ENCODE measurements at places on chromosomes 2 and 18.

DNA sequence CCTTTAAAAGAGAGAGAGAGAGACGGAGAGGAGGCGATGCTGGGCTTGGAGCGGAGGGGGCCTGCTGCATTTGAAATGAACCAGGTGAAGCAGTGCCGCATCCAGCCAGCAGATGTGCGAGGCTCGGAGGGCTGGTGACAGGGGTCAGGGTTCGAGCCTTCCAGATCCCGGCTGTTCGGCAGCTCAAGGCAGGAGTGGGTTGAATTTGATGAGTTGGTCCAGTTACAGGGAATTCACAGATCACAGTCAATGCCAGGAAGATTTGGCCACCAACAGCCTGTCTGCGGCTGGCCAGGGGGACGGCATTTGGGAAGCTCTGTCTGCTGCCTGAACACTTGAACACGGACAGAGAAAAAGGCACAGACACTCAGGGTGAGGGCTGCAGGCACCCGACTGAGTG is 48.6 kb downstream of the PTGR3 start:
- no peak for DNase-seq
- no peak overlapping the region for H3K4me3 ChIP-seq
- H3K27me3 ChIP-seq = 0 out of 2 replicates have a peak, but pooled peaks cover 15% of the 10 kb centered on the region

GRCh38 chr2:11930211-11930761 is 183.9 kb downstream of the LPIN1 start:
- no peaks in the 10 kb centered on the region for H3K27me3 ChIP-seq
- no peak overlapping the region for H3K27ac ChIP-seq
- no peak overlapping the region for H3K4me3 ChIP-seq
- no peak for DNase-seq
- no peaks in the 10 kb centered on the region for H3K4me1 ChIP-seq

- peaks cover 6% of the 10 kb centered on the region for H3K4me1 ChIP-seq
- H3K36me3 ChIP-seq = no peaks in the 10 kb centered on the region
- H3K27me3 ChIP-seq = peaks cover 58% of the 10 kb centered on the region
- peak; percentile 21 for DNase-seq
- H3K4me3 ChIP-seq = no peak overlapping the region
Observed at GRCh38 chr2:222057347-222058073, 241.3 kb downstream of the PAX3 start.

GRCh38 chr2:121076498-121076820 is 208.5 kb downstream of the TFCP2L1 start:
- H3K27ac ChIP-seq = no peak overlapping the region
- no peaks in the 10 kb centered on the region for H3K27me3 ChIP-seq
- peaks cover 24% of the 10 kb centered on the region for H3K4me1 ChIP-seq
- H3K4me3 ChIP-seq = peak overlapping the region; percentile 38
- DNase-seq = no peak
- H3K36me3 ChIP-seq = no peaks in the 10 kb centered on the region

All from PC-3 (cell line).